ENCODE measurements at places on chromosomes 5 and 9.

DNA sequence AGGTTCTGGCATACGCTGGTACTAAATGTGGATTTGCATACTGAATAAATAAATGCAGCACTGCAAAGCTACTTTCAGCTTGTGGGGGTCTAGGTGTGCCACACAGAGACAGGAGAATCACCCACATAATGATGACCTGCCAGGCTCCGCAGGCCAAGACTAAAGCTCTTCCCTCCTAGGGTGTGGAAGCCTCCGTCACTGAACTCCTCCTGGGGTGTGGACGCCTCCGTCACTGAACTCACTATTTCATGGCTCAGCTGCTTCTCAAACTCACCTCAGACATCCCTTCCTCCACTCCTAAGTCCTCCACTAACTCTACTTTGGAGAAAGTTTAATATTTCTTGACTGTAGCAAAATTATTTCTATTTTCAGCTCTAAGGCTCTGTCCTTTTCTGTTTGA lies 65.3 kb upstream of the GOLPH3 start:
- DNase-seq = no peak

DNA sequence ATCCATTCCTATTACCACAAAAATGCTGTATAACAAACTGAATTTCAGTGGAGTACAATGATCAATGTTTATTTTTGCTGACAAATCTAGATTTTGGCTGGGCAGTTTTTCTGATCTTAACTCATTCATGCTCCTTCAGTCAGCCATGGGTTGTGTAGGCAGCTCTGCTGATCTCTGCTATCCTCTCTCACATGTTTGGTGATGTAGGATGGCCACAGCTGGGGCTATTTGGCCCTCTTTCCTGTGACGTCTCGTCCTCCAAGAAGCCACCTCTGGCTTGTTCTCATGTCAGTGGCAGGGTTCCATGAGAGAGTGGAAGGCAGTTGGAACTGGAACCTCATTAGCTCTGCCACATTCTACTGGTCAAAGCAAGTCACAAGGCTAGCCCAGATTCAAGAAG lies 8.9 kb downstream of the NLN start:
- DNase-seq = no peak

- no peak for DNase-seq
These were observed 121.6 kb upstream of the ERCC6L2 start for GRCh38 chr9:95753762-95754465.

DNA sequence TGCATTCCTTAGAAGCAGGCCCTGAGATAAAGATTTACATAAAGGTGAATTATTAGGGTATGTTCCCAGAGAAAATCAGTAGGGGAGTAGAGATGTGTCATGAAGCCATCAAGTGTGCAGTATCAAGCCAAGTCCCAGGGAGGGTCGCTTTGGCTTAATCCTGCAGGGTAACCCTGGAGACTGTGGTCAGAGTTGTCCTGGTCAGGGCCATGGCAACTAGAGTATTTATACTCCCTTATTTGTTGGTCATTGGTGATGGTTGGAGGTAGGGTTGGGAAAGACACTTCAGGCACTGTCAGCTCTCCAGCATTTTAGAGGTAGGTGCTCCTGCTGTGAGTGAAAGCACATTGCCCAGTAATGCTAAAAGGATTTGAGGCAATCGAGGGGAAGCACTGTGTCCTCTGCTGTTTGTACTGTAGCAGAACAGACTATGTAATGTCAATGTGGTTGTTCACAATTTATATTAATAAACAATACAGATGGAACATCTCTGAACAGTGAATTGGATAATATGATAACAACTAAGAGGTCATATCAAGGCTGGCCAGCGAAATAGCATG lies 108.9 kb downstream of the GDNF start:
- DNase-seq = no peak

- DNase-seq = no peak
These were observed 225.4 kb upstream of the RFX3 start for GRCh38 chr9:3751125-3751758.

GRCh38 chr5:148846930-148847329 lies 20.5 kb downstream of the ADRB2 start:
- no peak for DNase-seq

DNA sequence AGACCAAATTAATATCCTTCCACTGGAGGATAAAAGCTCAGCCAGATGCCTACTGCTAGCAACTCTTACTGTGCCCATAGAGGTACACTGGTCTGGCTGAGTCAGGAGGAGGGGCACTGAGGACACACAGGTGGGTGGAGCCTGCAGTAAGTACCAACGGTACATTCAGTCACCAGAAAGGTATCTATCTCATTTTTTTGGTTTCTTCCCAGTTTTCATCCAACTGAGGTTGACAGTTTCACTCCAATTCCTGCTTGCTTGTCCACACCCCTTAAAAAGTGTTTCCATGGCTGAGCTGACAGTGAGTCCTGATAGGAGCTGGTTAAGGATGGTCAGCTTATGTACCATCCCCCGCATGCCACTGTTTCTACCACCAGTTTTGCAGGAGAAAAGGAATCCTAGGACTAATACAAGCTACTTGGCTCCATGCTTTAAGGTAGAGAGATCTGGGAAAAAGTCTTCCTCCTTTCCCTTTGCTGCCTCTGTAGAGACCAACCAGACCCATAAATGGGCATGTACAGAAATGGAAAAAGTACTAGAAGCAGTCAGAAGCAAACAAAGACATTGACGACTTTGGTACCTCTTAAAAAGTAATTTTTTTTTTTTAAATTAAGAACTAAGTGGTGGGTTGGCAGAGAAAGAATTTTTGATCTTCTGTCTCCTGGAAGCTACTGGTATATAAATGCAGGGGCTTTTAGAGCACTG lies 3.2 kb downstream of the ELL2 start:
- peak; percentile 27 for DNase-seq

GRCh38 chr9:6014670-6015270 lies 654 bp downstream of the RANBP6 start:
- DNase-seq = peak; percentile 11

DNA sequence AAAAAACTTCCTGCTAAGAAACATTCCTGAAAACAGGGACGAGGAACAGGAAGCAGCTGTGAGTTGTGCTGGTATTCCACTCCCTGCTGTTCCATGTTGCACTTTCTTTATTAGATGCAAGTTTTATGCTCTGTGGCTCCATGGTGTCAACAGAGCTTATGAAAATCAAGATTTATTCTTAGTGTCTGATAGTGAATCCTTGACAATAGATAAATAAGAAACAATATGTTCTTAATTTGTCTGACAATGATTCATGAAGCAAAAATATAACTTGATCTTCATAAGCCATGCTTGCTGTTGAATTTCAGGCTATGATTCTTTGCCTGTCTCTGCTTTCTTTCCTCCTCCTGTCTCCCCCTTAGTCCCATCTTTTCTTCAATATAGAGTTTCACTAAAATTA lies 119.6 kb downstream of the DROSHA start:
- DNase-seq = no peak

GRCh38 chr9:120100595-120100994 lies 479.4 kb downstream of the CDK5RAP2 start:
- DNase-seq = no peak

DNA sequence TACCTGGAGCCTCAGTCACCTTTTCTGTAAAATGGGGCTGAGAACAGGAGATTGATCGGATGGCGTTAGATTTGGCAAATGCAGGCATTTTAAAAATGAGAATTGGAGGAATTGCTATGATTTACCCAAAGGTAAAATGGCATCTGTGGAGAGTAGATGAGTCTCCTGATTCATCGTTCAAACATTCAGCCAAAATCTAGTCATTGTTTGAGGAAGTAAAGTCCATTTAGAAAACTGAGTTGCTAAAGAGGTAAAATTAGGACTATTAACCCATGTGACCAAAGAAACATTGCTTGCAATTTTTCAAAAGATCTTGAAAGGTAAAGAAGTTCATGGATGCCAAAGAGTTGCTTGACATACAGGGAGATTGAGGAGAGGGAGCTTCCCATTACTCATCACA lies 69.7 kb downstream of the ZNF462 start:
- DNase-seq = no peak

GRCh38 chr9:136854842-136855460 lies 2.8 kb downstream of the MAMDC4 start:
- no peak for DNase-seq

- no peak for DNase-seq
These were observed 358.0 kb upstream of the PCSK5 start for GRCh38 chr9:75532233-75533050.

- DNase-seq = no peak
These were observed 120.5 kb upstream of the NEK6 start for GRCh38 chr9:124137009-124137943.

DNA sequence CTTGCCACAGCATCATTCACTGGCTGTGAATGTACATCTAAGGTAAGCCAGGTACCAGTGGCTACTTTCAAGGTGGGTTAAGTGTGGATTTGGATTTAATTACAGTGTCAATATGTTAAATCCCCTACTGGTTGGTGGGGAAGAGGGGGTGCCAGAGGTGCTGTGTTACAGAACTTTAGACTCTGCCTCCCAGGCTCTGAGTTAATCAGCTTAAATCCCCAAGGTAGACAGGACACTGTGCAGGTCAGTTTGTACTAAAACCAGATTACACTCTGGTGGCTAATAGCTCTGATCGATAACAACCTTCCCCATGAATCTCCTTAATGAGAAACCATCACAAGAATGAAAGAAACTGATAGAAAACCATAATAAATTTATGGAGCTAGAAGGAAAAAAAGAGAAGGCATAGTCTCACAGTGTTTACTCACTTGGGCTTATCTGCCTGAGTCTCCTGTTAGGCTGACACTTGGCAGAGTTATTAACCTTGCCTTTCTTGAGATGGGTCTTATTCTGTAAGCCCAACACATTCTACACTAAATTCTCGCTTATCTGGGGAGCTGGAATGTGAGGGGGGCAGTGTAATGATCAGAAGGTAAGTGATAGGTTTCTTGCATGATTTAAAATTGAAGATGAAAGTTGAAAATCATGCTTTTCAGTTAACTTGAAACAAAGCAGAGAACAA lies 106.8 kb downstream of the LMNB1 start:
- DNase-seq = no peak

DNA sequence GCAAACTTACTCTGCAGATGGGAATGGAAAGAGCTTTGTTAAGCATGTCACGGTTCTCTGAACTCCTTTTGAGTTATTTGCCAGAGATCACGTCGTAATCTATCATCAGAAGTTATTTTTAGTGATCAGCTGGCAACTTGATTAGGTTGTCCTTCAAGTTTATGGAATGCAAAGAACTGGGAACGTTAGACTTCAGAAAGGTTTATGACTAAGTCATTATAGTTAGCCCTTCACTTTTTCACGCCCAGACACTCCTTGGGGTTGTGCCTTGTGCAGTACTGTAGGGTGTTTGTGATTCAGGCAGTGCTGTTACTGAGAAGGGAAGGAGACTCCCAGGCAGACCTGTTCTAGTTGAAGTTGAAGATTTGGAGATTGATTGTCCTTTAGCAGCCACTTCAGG lies 26.8 kb upstream of the PHF2 start:
- DNase-seq = no peak

DNA sequence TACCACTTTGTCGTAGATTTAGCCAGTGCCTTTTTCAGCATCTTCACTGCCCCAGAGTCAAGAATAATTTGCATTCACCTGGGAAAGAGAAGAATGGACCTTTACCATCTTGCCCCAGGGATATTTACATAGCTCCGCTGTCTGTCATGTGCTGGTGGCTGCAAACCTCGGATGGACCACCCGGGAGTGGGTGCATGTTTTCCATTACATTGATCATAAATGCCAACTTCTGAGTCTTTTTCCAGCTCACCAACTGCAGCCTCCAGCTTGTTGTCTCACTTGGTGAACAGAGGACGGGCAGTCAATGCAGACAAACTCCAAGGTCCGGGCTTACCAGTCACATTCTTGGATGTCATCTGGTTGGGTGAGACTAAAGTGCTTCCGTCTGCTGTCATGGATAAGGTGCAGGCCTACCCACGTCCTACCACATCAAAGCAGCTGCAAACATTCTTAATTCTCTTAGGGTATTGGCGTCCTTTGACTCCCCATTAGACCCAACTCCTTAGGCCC lies 155.8 kb upstream of the APC start:
- DNase-seq = no peak

DNA sequence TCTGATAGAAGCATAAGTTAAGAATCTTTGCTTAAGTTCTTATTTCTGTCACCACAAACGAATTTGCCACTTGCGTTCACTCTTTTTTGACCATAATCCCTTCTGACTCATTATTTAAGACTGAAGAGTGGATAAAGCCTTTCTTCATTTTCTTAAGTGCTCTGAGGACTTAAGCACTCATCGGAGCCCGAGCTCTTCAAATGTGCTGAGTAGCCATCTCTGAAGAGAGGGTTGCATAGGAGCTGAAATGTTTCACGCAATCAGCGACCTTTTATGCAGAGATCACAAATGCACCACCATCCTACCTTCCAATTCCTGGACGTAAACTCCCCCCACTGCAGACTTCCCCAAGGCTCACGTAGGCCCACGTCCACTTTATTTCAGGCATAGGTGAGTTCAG lies 699.2 kb downstream of the IRX1 start:
- no peak for DNase-seq

GRCh38 chr9:93709600-93710369 lies 133.4 kb downstream of the PHF2 start:
- DNase-seq = no peak

DNA sequence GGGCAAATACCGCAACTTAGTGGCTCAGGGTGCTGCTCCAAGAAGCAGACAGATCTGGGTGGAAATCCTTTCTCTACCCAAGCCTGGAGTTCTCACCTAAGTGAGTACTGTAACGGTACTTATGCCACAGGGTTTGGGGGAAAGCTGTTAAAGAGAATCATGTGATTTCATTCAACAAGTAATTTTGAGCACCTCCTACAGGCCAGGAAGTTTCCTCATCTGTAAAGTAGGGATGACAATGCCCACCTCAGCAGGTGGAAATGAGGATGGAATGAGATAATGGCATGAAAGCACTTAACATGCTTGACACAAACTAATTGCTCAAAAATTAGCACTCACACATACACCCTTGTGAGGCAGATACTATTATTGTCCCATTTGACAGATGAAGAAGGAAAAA lies 114.1 kb downstream of the JAKMIP2 start:
- no peak for DNase-seq

- no peak for DNase-seq
These were observed 21.9 kb upstream of the NOTCH1 start for GRCh38 chr9:136567651-136568287.

GRCh38 chr5:136057401-136058038 lies 28.7 kb downstream of the TGFBI start:
- DNase-seq = no peak

DNA sequence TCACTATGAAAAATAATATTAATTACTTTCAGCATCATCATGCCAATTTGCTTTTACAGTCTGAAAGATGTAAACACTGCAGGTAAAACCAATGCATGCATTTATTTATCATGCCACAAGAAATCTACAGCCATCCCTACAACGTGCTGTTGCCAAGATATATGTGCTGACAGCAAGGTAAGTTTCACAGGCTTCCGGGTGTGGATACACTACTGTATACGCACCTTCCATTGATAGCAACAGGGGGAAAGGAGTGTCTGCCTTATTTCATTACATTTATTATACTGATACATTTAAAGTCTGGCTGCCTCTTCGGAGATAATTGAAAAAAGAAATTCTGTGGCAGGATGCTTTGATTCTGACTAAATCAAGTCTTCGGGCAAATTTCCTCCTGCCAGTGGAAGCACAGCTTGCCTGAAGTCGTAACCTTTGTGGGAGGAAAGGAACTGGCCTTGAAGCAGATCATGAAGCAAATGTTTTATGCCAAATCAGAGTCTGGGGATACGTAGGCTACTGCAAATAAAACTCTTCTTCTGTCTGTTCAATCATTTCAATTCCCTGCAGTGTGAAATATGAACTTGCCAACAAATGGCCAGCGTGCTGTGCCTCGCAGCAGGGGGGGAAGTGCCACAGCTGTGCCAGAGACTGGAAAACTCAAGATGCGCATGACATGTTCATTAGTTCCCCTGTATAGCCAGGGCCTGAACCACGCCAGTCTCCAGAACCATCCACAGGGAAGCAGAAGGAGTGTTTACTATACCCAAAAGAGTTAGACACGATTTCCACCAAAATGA lies 268.1 kb downstream of the EFNA5 start:
- no peak for DNase-seq

Data from activated CD4-positive, alpha-beta T cell treated with anti-CD3 and anti-CD28 coated beads for 48 hours (primary cell).